ENCODE measurements at places on chromosomes 16 and 17.

DNA sequence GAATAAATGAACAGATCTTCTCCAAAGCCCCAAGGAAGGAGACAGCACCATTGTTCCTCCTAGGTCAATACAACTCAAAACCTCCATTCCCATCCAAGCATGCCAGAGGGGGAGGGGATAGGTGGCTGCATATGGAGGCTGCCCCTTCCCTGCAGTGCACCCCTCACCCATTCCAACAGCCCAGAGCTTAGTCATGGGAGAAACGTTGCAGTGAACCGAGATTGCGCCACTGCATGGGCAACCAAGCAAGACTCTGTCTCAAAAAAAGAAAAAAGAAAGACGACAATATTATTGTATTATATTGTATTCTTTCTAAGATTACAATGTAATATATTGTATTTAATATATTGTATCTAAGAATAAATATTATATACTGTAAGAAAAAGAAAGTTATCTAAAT, 36.4 kb upstream of the CD300E start:
- no peak for DNase-seq

- DNase-seq, result no peak
Measured at GRCh38 chr17:81940538-81941483, 3.7 kb upstream of the PYCR1 start.

- peak; percentile 47 for DNase-seq
Measured at GRCh38 chr17:37848690-37849616, 75.3 kb upstream of the TBC1D3K start.

GRCh38 chr16:456891-457483, 31.5 kb downstream of the RAB11FIP3 start:
- DNase-seq, result peak; percentile 58

GRCh38 chr17:35740216-35740615, 8.8 kb downstream of the RASL10B start:
- no peak for DNase-seq

DNA sequence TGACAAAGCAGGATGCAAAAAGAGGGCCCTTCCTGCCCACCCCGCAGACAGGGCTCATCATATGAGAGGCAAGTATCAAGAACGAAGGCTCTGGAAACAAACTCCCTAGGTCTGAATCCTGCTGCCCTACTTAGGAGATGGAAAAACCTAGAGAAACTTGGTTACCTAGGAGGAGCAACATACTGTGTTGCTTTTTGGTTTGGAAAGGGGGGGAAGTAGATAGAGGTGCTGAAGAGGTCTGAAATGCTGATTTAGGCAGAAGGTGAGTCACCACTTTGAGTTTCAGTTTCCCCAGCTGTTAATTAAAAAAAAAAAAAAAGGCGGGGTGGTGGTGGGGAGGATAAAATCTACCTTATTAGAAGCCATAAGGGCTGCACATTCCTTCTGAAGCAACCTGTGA, 1.5 kb downstream of the N4BP1 start:
- DNase-seq, result peak; percentile 27

DNA sequence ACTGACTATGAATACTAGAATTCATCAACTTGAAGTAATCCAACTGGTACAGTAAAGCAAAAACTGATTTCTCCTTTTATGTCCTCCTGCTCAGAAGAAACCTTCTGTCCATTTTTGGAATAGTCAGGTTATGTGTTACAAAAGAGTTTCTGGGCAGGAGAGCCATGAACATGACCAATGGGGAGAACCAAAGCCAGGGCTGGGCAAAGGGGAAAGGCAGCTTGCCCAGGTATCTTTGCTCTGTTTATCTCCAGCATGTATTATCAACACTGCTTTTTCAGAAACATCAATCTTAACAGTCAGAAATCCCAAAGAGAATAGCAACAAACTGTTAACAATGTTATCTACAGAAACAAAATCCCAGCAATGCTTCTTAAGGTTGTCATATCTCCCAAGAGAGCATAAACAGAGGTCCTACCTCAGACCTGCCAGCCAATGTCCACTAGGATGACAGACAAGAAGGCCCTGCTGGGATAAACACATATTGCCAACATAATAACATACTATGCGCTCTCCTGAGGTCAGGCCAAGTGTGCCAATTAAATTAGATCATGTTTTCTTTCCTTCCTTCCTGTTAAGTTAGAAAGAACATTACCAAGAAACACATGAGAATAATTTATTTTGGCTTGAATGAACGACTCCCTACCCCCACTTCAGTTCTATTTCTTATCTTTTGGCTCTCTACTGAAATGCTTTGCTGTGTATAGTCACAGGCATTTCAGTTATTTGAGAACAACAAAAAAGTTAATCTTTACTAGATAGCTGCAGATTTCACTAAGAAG, 28.0 kb downstream of the BLMH start:
- no peak for DNase-seq

DNA sequence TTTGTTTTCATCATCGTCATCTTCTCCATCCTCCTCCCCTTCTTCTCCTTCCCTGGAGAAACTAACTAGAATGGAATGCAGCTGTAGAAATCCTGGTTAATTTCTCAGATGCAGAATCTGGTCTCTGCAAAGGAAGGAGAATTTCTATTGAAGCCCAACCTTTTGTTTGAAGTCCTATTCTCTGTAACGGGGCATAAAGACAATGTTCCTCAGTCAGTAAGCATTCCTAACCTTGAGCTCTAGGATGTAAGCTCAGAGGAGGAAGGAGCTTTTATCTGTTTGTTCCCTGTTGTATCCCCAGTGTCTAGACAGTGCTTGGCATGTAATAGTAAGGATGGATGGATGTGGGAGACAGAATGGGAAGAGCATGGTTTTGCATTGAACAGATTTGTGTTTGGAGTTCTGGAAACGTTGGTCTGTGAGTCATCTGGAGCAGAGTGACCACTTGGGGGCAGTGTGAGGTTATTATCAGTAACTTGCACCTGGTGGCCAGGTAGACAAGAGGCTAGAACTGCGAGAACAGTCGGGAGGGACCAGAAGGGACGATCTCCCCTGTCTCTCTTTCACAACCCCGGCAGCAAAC, 363.7 kb downstream of the SNX29 start:
- DNase-seq, result peak; percentile 36

DNA sequence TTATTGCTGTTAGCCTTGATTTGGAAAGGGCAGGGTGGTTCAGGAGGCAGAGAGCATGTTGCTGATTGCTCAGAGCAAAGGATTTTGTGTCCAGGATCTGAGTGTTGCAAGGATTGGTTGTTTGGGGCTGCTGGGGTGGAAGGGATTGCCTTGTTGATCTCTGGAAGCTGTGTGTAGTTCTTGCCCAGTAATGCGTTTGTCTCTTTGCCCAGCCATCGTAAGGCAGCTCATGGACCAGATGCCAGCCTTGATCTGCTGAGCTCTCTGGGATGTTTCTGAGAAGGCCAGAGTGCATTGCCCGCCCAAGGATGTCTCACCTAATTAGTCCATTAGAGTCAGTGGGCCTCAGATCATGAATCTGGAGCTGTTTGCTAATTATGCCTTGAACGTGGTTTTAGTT, 33.6 kb downstream of the NKD1 start:
- DNase-seq, result no peak

DNA sequence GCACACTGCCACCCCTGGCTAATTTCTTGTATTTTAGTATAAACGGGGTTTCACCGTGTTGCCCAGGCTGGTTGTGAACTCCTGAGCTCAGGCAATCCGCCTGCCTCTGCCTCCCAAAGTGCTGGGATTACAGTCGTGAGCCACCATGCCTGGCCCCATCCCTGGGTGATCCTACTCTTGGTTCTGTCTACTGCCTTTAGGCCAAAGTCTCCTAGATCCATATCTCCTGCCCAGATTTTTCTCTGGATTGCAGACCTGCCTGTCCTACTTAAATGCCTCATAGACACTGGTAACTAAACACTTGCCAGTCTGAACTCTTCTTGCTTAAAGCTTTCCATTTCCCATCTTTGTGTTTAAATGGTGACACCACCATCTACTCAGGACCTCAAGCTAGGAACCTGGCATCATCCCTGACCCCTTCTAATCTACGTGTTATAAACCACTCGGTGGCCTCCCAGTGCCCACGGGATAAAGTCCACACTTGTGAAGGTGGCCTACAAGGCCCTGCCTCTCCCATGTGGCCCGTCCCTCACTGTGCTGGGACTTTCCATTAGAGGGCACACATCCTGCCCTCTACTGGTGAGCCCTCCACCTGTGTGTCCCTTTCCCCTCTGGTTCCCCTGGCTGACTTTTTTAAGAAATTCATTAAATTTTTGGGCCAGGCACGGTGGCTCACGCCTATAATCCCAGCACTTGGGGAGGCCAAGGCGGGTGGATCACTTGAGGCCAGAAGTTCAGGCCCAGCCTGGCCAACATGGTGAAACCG, 51.1 kb downstream of the USP43 start:
- no peak for DNase-seq

- no peak for DNase-seq
Measured at GRCh38 chr16:80355335-80355734, 185.5 kb upstream of the DYNLRB2 start.

GRCh38 chr17:74491626-74492025, 25.2 kb downstream of the CD300A start:
- peak; percentile 60 for DNase-seq

DNA sequence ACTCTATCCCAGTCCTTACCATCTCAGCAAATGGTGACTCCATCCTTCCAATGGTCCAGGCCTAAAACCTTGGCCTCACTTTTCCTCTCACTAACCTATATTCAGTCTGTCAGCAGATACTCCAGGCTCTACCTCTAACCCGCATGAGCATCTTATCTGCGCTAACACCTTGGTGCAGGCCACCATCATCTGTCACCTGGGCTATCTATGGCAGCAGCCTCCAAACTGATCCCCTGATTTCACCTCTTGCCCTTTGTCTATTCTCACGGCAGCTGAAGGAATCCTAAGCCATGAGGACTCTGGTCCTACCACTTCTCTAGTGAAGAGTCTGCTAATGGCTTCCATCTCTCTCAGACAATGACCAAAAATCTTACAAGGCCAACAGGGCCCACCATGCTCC, 57.9 kb upstream of the CCL1 start:
- DNase-seq, result no peak

GRCh38 chr17:8629371-8630226, 926 bp downstream of the MYH10 start:
- peak; percentile 90 for DNase-seq

- DNase-seq, result no peak
Measured at GRCh38 chr17:32588135-32588534, 101.3 kb downstream of the CDK5R1 start.

GRCh38 chr16:87845807-87846619, 23.3 kb downstream of the SLC7A5 start:
- DNase-seq, result no peak

GRCh38 chr16:58862334-58863021, 128.4 kb upstream of the GOT2 start:
- DNase-seq, result no peak

DNA sequence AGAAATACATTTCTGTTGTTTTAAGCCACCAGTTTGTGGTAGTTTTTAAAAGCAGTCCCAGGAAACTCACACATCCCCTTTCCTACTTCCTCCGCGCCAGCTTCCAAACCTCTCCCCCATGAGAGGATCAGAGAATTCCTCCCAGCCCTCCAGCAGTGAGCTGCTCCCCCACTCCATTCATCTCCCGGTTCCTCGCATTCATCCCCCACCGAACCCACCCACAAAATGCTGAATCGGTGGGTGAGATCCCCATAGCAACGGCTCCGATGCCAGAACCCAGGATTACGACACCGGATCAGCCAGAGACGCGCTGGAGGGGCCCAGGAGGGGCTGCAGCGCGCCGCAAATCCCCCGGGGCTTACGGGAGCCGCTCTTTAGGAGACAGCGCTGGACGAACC, 251.4 kb upstream of the RPL38 start:
- DNase-seq, result no peak

- DNase-seq, result peak; percentile 37
Measured at GRCh38 chr16:54266363-54266955, 20.1 kb downstream of the IRX3 start.

GRCh38 chr16:17273142-17273561, 197.6 kb downstream of the XYLT1 start:
- DNase-seq, result peak; percentile 74

DNA sequence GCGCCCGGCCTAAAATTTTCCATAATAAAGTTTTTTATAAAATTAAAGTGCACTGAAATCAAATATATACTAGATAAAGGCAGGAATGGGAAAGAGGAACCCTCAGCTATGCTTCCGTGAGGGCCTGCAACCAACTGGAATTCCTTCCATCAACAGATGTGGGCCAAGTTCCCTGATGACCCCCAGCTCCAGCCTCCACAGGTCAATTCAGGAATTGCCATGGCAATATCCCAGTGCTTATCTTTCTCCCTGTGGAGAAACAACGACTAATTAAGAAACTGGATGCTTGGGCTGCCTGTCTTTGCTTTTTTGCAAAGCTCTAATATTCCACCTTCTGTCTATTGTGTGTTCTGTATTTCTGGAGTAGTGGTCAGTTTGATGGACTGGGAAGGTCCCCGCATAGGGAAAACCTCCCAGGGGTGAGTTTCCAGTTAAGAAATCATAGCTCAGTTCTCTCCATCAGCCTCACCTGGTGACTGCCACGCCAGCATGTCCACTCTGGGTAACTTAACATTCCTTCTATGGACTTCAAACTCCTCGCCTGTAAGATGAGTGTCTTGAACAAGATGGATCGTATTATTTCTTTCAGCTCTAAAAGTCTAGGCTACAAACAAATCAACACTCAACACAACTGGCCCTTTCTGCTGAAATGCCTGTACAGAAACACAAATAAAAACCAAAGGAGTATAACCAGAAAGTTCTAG, 67.9 kb downstream of the CREBBP start:
- DNase-seq, result no peak

DNA sequence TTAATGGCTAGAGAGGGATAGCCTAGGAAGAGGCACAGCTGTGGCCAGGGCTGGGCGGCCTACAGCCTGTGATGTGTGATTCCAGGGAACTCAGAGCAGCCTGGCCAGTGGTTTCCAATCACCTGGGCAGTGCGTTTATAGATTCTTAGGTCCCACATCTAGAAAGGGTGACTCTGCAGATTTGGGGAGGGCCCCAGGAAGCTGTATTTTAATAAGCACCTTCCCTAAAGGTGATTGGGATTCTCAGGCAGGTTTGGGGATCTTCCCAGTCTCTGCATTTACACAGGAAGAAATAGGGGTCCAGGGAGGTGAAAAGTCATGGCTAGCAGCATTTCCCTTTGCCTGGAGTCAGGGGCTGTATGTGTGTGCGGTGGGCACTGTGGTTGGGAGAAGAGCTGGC, 9.5 kb downstream of the SPNS2 start:
- no peak for DNase-seq

GRCh38 chr16:1159325-1159972, 6.5 kb downstream of the CACNA1H start:
- DNase-seq, result no peak

- DNase-seq, result peak; percentile 8
Measured at GRCh38 chr17:68125111-68125870, 89.8 kb downstream of the KPNA2 start.

DNA sequence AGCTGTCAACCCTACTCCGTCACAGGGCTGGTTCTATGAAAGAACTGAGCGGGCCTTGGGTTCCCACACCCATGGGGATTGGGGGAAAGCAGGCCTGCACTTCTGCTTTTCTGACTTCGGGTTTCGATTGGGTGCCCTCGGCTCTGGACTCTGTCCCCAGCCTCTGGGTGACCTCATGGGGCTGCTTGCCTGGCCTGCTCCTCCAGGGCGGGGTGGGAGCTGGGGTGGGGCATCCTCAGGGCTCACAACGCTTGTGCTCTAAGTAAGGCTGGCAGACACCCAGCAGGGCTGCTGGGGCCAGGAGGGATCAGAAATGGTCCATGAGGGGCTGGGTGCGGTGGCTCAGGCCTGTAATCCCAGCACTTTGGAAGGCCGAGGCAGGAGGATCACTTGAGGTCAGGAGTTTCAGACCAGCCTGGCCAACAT, 19.2 kb downstream of the ARHGAP27 start:
- DNase-seq, result peak; percentile 62

- peak; percentile 82 for DNase-seq
Measured at GRCh38 chr17:40070709-40071312, 8.0 kb downstream of the THRA start.
